ENCODE measurements at places on chromosomes 5 and 9.
A peak's percentile ranks its signal among the peaks of the same experiment; 100 is the strongest.

GRCh38 chr5:153895266-153895665 is 143.4 kb downstream of the FAM114A2 start:
- no peak for DNase-seq

GRCh38 chr5:72662305-72662704 is 154.2 kb upstream of the TNPO1 start:
- no peak for DNase-seq

GRCh38 chr9:114834386-114834785 is 28.5 kb upstream of the TNFSF15 start:
- no peak for DNase-seq

GRCh38 chr9:108786322-108786721 is 69.5 kb downstream of the ACTL7B start:
- no peak for DNase-seq

DNA sequence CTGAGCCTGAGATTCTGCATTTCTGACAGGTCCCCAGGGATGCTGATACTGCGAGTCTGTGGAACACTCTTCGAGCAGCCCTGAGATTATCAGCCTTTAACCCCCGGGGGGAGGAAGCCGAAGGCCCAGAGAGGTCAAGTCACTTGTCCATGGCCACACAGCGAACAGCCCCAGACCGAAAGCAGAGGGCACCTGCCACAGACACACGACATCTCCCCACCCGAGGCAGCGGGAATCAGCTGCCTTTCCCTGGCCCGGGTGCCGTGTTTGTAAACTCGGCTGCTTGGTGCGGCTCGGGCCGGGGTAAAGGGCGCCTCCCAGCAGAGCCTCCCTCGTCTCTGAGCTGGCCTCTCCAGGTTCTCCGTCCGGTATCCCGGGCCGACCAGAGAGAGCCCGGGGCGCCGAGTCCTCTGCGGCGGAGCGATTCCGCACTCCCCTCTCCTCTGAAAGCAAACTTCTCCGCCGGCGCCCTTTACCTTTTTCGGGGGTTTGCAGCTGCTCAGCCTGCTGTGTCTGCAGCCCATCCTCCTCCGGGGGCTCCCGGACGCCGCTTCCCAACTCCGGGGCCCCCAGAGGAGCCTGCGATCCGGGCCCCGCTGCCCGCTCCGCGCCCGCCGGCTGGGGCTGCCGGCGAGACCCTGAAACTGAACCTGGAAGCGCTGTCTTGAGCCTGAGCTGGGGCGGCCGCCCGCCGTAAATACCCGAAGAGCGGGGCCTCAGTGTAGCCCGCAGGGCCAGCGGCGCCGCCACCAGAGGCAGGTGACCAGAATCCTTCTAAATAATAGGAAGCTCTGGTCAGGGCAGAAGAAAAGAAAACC is at the start of gene CCDC69:
Gene CCDC69 (minus strand): TSS at position 646 of the 818 bp plus-strand sequence. CDS start 122 bp downstream, at position 524.
- DNase-seq: peak; percentile 63

DNA sequence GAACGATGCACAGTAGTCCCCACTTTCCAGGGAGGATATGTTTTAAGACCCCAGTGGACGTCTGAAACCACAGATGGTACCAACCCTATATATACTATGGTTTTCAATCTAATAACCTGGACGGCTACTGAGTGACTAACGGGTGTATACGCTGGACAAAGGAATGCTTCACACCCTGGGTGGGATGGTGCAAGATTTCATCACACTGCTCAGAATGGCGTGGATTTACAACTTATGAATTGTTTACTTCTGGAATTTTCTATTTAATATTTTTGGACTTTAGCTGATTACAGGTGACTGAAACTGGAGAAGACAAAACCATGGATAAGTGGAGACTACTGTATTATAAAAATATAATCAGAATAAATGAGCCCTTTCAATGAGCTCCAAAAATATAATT is 147.6 kb upstream of the TRIM32 start:
- DNase-seq: no peak

- no peak for DNase-seq
Measured at GRCh38 chr9:69158471-69158870, 15.6 kb upstream of the TJP2 start.

- DNase-seq: no peak
Measured at GRCh38 chr5:6449465-6450158, 953 bp downstream of the UBE2QL1 start.

DNA sequence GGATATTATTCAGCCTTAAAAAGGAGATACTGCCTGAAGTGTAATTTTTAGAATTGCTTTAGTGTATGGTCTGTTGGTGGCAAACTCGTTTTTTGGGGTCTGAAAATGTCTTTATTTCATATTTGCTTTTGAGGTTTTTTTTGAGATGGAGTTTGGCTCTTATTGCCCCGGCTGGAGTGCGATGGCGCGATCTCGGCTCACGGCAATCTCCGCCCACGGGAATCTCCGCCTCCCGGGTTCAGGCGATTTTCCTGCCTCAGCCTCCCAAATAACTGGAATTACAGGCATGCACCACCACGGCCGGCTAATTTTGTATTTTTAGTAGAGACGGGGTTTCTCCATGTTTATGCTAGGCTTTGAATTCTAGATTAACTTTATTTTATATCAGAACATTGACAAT is 20.2 kb upstream of the PCDHB1 start:
- no peak for DNase-seq

DNA sequence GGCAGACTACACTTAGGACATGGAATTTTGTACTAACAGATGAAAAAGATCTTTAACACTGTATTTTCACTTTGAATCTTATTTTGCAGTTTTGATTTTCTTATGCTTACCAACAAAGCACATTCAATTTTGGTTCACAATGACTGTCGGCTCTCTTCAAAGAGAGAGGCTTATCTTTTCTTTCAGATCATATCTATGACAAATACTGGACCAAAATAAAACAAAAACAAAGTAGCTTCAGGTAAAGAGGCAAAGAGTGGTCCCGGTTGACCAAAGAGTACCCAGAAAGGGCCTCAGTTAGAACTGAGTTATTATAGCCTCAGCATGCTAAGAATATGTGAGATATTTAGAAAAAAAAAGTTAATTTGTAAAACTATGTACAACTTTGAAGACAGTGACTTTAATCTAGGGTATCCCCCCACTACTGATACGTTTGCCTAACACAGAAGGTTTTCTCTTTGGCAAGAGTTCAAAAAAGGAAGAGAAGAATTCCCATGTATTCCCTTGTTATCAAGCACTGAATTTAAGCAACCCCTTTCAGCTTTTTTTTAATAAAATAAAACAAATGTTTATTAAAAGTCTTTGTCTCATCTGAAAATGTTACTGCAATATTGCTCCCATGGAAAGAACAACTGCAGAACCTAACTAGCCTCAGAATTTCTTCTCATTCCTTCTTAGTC is 50.5 kb downstream of the NR6A1 start:
- DNase-seq: no peak

- DNase-seq: no peak
Measured at GRCh38 chr9:89048616-89049015, 57.3 kb downstream of the S1PR3 start.

DNA sequence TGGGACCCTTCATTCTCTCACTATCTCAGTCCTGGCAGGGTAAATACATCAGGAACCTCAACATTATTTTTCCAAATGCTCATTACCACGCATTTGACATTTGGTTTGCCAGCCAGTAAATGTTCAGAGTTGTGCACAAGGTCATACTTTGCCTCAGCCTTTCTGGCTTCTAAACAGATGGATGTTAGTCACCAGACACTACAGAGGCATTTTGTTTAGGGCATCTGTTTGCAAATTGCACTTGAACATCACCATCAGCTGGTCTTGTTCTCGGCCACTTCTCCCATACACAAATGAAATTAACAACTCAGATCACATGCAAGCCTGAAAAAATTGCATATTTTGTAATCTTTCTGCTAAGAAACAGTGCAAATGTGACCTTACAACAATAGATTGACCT is 75.0 kb upstream of the SLC1A1 start:
- DNase-seq: no peak

DNA sequence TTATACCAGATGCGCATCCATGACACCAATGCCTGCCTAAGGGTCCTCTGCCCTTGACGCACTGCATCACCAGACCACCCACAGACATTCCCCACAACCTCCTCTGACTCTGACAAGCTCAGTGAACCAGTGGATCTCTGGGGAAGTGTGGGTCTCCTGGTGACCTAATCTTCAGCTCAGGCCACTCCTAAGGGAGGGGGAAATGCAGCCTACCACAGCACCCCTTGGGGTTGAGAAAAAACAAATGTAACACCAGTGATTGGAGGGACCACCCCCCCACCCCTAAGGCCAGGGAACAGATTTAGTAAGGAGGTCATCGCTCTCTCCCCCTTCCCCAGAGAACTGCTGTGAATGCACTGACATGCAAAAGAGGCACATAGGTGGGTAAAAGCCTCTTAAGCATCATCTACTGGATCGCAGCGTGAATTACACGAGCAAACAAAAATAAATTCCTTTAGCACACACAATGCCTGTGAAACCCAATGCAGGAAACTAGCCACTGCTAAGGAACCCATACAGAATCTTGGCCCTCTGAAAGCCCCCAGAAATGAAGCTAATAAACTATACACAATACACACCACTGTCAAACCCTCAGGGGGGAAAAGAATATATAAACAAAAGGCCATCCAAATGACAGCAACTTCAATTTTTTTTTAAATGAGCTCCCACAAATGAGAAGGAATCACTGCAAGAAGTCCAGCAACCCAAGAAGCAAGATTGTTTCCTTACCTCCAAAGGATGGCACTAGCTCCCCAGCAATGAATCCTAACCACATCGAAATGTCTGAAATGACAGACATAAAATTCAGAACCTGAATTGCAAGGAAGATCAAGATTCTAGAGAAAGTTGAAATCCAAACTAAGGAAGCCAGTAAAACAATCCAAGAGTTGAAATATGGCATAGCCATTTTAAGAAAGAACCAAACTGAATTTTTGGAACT is 513.7 kb upstream of the PTGER4 start:
- no peak for DNase-seq

GRCh38 chr9:77751341-77752091 is 103.4 kb upstream of the GNA14 start:
- DNase-seq: no peak

DNA sequence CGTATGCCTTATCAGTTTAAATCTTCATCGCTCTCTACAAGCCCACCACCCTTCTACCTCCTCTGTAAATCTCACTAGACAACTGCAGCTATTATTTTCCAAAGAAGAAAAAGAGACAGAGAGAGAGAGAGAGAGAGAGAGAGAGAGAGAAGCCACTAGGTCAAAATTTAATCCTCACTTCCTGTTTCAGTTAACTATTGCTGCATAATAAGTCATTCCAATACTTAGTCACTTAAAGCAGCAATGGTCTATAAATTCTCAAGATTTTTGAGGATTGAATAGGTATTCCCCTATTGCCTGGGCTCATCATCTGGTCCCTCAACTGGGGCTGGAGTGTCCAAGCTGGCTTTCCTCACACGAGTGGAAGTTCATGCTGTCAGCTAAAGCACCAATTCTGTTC is 68.8 kb downstream of the ITGA1 start:
- no peak for DNase-seq

DNA sequence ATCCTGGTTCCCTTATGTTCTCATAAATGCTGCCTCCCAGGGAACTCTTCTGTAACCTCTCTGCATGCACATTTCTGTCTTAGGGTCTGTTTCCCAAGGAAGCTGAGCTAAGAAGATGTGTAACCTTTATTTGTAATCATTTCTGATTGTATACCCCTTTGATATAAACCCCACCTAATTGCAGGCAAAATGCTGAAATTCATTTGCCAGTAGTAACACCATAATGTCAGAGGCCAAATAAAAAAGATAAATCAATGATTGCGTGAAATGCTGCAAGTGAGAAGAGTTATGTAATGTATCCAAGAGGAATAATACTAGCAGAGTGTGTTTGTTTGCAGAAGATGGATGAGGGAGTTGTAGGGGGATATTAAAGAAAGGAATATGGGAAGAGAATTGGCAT is 822.6 kb upstream of the GRAMD2B start:
- DNase-seq: no peak

- no peak for DNase-seq
Measured at GRCh38 chr5:118692811-118693342, 295.5 kb downstream of the DTWD2 start.

GRCh38 chr5:133450286-133450685 is 162.1 kb downstream of the FSTL4 start:
- no peak for DNase-seq

GRCh38 chr5:141519605-141520565 is 31.0 kb downstream of the PCDHGC5 start:
- no peak for DNase-seq

GRCh38 chr9:70924380-70924779 is 197.0 kb downstream of the TRPM3 start:
- no peak for DNase-seq

DNA sequence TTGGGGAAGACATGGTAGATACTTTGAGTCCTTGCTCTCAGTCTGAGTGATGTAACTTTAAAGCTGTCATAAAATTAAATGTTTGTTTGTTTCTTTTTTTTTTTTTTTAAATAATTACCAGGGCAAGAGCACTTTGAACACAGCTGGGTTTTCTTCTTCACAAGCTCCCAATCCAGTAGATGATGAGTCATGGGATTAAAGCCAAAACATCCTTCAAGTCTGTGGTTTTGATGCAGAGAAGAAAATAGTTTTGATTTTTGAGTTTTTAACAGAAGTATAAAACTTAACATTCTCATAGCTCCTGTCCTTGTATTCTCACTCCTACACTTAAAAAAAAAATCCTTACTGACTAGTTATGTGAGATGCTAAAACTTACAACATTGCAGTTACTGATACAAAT is 34.8 kb upstream of the IL31RA start:
- DNase-seq: no peak

DNA sequence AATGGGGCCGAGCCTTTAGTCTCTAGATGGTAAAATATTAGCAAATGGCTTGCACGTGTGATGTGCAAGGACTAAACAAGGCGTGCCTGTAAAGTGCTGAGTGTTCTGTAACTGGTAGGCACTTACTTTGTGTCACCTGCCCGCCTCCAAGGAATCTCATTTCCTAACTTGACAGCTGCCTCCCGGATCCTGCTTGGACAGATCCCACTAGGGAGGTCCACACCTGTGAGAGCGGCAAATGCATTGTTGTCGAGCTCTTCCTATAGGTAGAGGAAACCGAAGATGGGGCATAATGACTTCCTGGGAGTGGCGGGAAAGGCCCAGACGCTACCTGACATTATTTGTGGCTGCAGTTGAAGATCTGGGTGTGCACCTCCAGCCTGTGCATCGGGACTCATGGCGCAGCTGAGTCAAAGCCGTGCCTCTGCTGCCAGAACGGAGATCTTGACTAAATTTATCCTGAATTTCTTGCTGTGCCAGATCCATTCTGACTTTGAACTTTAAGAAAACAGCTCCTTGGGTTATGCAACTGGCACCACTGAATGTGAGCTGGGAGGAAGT is 79.8 kb downstream of the TENT4A start:
- DNase-seq: no peak

GRCh38 chr5:153237671-153238332 is 252.7 kb upstream of the GRIA1 start:
- no peak for DNase-seq

GRCh38 chr5:102153003-102153759 is 142.9 kb downstream of the SLCO4C1 start:
- no peak for DNase-seq

DNA sequence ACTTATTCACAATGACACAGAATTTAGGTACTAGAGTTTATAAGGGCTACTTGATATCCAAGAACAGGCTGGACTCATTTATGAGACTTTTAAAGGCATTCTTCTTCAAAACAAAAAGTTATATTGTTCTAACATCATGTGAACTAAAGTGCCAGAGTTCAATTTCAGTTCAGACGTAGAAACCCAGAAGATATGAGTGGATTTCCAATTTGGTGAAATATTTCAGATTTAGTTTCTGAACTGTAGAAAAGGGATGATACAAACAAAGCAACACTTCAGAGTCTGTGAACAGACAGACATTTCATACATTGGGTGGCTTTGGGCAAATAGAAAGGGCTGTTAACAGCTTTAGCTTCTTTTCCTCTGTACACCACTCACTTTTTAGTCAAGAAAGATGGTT is 384.0 kb downstream of the NR2F1-AS1 start:
- DNase-seq: no peak

Measured in T-helper 1 cell (primary cell).